ENCODE measurements at places on chromosomes 5 and 9.

DNA sequence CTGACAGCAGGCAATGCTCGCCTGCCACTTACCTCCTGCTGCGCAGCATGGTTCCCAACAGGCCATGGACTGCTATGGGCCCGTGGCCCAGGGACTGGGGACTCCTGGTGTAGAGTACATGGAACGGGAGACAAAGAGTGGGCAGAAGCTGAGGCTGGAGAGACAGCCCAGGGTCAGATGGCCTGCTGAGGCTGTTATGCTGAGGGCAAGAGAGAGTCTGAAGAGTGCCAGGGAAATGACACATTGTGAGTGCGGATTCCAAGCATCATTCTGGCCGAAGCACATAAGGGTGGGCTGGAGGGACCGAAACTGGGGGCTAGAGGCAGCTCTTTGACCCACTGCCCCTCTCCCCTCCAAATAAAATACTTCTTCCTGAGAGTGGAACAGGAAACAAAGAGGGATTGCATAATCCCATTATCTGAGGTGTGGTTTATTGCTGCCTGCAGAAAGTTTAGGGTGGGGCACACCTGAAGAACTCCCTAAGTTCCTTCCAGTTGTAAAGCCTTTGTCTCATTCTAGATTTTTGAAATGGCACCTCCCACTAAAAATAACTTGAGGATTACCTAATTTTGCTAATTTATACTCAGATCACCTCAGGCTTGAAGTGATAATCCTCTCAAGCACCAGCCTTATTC, 158.1 kb downstream of the ATP10B start:
- DNase-seq = no peak

GRCh38 chr5:175253597-175253996, 190.4 kb downstream of the DRD1 start:
- DNase-seq = no peak

GRCh38 chr5:105872569-105873270, 1798.0 kb downstream of the EFNA5 start:
- DNase-seq = no peak

DNA sequence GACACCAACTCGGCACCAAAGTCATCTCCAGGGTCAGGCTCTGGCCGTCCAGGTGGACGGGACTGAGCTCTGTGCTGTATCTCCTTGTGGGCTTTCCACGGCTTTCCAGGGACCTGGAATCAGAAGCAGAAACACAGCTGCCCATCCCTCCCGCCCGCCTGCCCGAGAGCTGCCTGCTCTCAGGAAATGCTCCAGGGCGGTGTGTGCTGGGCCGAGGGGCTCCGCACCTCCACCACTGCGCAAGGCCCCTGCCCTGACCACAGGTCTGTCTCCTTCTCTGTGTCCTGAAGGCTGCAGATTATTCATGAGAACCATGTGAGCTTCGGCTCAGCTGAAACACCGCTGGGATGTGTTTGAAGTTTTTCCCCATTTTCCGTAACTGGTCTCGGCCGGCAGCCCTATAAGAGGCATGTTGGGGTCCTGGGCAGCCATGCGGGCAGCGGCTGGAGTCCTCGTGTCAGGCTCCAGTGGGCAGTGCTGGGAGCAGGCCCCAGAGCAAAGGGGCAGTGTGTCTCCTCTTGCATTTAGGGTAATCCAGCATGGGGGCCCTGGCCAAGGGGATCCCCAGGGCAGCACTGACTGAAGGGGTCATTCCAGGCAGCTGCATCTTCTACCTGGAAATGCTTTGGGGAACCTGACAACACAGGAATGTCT, 22.8 kb downstream of the NKD2 start:
- DNase-seq = no peak

- DNase-seq = no peak
These were observed 28.8 kb upstream of the ADAMTS2 start for GRCh38 chr5:179373961-179374505.

DNA sequence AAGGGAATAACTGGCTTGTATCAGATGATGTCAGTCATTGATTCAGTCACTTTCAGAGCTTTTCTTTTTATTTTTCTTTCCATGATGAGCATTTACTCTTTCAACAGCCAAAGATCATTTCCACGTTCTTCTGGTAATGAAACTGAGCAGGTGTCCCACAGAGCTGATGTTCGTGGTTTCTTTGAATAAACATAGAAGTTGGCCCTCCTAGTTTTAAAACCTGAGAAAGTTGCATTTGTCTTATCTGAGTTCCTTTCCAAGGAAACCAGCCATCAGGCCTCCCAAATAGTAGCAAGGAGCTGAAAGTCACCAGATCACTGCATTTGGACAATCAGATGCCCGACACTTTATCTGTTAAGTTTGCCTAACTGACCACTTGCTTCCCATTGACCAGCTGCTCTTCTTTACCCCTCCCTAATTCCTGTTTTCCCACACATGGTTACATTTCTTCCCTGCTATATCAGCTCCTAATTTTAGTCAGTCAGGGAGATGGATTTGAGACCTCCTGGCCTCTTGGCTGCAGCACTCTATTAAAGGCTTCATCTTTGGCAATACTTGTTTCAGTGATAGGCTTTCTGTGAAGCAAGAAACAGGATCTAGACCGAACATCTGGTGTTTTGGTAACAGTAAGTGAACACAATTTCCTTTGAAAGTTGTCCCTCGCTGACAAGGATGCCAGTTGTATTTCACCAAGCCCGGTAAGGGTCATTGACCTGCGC, 420.8 kb downstream of the CHSY3 start:
- DNase-seq = no peak

DNA sequence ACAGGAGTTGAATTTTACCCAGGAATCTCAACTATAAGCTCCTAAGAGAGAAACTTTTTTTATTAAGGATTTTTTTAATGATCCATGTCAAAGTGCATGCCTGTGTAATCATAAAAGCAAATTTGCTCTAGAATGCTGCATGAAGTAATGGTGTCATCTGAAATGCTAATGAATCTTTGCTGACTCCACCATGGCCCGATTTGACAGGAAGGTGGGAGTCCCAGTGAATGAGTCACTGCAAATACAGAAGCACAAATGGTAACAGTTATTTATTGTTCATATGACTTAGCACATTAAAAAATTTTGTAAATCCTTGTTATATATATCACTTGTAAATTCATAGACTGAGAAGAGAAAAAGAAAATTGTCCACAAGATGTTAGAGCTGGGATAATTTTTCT, 341.3 kb downstream of the RASEF start:
- no peak for DNase-seq

DNA sequence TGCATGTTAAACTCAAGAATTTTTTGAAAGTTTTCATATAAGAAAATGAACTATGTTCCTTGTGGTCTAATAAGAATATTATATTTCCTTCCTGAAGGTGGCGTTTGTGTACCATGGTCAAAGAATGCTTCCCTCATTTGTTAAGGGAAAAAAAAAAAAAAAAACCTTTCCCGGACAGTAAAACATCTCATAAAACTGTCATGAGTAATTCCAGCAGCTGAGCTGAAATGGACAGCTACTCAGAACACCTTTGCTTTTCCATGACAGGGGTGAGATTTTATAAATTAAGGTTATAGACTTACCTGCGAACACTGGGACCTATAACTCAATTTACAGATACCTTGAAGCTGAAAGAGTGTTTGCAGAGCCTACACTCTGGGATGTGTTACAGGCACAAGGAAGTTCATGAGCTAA, 113.2 kb upstream of the RANBP3L start:
- no peak for DNase-seq

DNA sequence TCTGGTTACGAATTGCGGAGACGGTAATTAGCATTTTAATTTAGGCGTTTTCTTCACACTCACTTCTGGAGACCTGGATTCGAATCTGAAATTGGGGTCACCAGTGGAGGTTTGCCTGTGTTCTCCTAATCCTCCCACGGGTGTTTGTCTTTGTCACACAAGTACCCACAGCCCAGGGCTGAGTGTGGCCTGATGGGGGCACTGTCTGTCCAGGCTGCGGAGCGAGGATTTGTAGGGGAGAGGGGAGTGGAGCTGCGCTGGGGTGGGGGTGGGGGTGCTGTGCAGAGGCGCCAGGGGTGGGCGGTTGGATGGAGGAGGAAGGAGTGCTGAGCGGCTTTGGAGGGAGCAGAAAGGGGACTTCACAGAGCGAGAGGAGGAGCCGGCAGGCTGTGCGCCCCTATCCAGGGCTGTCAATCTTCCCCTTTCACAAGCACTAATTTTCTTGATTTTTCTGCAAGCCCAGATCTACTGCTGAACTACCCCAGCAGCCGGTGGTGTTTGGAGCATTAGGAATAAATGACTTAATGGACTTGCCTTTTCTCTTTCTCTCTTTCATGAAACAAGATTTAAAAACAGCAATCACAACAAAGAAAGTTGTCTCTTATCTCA, 53.1 kb downstream of the TSPAN17 start:
- DNase-seq = peak; percentile 16

GRCh38 chr9:28293369-28294090, 720.2 kb upstream of the C9orf72 start:
- DNase-seq = no peak

DNA sequence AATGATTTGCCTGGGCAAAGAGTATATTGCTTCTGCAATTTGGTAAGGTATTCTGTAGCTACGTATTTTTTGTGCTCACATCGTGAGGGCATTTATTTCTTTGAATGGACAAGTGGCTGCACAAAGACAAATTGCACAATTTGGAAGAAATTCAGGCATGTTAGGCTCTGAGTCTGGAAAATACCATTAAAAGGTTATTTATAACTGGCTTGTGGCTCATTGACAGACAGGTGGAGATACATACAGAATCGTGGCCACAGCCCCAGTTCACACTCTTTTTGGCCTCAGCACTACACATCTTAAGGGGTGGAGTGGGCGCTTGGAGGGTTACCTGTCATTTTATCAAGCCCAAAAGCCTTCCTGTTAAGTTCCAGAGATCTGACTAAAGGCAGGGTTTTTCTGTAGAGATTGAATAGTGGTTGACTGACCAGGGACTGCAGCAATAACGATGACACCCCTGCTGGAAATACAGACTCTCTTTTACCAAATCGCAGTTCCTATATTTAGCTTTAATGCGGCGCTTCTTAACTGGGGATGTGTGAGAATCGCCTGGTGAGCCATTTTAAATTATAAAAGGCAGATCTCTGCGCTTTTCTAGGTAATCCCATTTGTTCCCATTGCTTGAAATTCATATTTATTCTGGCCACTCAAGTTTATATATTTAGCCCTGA, 14.7 kb downstream of the MAN2A1 start:
- no peak for DNase-seq

DNA sequence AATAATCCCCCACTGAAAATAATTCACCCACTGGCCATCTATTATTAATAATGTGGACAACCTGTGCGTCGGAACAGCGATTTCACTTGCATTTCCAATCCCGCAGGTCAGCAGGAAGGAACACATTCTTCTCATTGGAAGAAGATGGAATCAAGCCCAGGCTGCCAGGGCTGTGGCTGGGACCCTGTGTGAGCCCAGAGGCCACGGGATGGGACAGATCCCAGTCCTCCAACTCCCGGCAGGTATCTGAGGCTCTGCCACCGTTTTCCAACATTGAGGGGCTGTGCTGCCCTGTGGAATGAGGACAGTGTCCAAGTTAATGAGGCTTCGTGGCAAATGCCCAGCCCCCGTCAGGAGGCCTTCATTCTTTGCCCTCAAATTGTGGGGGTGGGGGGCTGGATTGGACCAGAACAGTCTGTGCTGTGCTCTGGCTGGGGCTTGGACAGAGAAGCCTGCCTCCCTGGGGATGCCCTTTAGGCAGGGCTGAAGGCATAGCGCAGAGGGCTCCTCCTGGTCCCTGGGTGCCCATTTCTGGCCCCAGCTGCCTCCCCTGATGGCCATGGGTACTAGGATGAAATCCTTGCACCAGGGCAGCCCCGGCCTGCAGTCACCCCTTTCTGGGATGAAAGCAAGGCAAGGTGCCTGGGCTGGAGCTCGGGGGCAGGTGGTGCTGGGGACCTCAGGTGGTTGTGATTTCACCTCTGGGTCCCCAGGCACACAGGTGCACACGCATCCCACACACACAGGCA, 195.0 kb upstream of the PPP1R26 start:
- DNase-seq = no peak

DNA sequence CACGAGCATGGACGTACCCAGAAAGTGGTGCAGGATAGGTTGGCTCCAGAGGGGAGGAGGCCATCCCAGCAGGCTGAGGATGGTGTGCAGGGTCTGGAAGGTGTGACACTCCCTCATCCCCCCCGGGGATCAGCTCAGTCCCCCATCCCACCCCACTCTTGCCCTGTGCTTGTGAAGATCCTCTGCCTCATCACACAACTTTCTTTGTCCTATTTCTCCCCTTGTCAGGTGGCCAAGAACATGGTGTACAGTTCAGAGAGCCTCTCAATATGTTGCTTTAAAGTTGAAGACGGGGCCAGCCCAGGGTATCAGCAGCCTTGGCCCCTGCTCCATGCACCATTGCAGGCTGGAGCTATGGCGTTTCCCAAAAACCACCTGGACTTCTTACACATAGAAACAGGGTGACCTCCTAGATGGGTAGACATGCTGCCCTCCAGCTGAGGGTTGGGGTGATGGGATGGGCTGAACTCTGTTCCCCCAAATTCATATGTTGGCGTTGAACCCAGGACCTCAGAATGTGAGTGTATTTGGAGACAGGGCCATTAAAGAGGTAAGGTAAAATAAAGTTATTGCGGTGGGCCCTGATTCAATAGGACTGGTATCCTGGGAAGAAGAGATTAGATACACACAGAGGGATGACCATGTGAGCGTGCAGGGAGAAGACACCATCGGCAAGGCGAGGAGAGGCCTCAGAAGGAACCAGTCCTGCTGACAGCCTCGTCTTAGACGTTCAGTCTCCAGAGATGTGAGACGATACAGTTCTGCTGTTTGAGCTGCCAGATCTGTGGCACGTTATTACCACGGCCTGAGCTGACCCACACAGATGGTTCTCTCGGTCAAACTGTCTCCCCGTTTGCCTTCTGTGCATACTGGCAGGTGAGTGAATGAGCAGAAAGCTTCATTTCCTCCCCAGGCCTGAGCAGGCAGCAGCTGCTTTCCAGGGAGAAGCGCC, 272.5 kb downstream of the GADD45G start:
- DNase-seq = no peak

- no peak for DNase-seq
These were observed 390.5 kb downstream of the ZNF608 start for GRCh38 chr5:124355928-124356327.

DNA sequence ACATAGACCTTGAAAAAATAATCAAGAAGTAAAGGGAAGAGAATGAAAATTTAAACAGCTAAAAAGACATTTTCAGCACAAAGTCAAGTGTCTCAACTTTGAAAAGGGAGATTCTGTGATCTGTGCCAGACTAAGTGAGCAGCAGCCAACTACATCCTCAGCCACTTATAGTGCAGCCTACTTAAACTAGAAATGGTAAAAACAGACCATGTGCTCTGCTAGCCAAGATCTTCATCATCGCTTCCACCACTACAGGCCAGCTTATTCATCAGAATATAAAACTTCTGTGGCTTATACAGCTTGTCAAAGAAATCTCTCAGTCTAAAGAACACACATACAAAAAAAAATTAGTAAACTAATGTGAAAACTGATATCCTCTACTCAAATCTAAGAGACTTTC, 63.5 kb downstream of the CEMIP2 start:
- no peak for DNase-seq

DNA sequence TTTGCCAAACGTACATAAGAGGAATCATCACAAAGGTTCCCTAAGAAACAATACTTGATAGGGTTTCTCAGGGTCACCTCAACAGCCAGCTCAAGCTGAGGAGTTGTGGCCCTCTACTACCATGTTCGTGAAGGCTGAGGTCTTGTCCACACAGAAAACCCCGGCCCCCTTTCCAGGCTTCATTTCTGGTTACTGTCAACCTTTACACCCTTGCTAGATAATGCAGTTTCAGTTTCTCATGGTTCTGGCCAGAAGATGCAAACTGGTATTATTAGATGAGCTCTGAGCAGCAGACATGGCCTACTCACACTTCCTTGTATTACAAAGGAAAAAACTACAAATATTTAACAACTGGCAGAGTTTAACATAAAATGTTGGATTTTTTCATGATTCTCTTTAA, 22.8 kb upstream of the KCNN2 start:
- no peak for DNase-seq

All from neural crest cell (in vitro differentiated cells).